ENCODE measurements at places on chromosomes 12 and 14. TPM values are rescaled to one million over a fixed set of nuclear protein-coding genes. Genes with fewer than 3 reads are reported as not detected.

Gene DPF3
- total RNA-seq = 0.19 TPM

Gene PLD4
- total RNA-seq = 0.04 TPM

Gene TIMELESS
- total RNA-seq = 86.7 TPM

Gene CMKLR1
- 1.7 TPM for total RNA-seq

Gene NTN4
- 1.3 TPM for total RNA-seq

Gene MMP17
- total RNA-seq = 34.4 TPM

Gene ALG10
- 11.0 TPM for total RNA-seq

Gene ATG101
- 49.8 TPM for total RNA-seq

Gene JKAMP
- total RNA-seq = 34.9 TPM

Gene OR6J1
- not detected for total RNA-seq

Gene BEGAIN
- 3.0 TPM for total RNA-seq

Gene EIF2S1
- total RNA-seq = 145 TPM

Gene OASL
- not detected for total RNA-seq

Gene LMO3
- total RNA-seq = 16.7 TPM

Gene SELPLG
- total RNA-seq = 0.13 TPM

Gene SRRM4
- total RNA-seq = 1.1 TPM

Gene NRDE2
- 10.7 TPM for total RNA-seq

Gene KRT1
- not detected for total RNA-seq

Gene FOXG1
- 0.29 TPM for total RNA-seq

Gene ZNF891
- 3.1 TPM for total RNA-seq

Gene CCDC175
- 0.19 TPM for total RNA-seq

Gene OR4K15
- total RNA-seq = not detected

Gene C12orf54
- total RNA-seq = not detected

Data from H1 (cell line).